ENCODE measurements at places on chromosomes 1 and 21.

DNA sequence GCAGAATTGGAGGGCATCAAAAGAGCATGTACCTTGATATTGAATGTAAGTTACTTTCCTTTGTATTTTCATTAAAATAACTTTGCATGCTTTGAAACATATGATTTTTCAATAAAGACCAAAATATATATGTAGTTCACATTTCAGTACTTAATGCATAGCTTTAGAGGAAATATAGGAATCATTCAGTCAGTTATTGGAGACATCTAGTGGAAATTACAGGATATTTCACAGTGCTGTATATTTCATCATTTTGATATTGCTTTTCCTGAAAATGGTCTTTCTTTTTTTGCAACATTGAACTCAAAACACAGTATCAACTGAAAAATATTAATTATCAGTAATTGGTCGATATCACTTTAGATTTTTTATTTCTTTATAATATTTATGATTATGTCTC lies 375.8 kb downstream of the NCAM2 start:
- no peaks in the 10 kb centered on the region for H3K27me3 ChIP-seq
- no peaks in the 10 kb centered on the region for H3K36me3 ChIP-seq
- no peak overlapping the region for H3K4me3 ChIP-seq
- DNase-seq = no peak
- no peaks in the 10 kb centered on the region for H3K4me1 ChIP-seq

DNA sequence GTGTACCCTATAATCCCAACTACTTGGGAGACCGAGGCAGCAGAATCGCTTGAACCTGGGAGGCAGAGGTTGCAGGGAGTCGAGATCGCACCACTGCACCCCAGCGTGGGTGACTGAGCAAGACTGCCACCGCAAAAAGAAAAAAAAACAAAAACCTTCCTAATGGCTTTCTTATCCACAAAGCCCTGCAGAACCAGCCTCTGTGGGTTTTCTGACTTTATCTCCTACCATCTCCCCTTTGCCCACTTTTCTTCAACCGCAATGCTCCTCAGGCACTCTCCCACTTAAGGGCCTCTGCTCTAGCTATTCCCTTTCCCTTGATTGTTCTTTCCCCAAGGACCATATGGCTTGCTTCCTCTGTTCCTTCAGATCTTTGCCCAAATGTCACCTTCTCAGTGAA lies 67.9 kb upstream of the PUM1 start:
- H3K4me3 ChIP-seq = no peak overlapping the region
- H3K36me3 ChIP-seq = no peaks in the 10 kb centered on the region
- H3K27ac ChIP-seq = no peak overlapping the region
- H3K4me1 ChIP-seq = no peaks in the 10 kb centered on the region

GRCh38 chr21:42155045-42155855 lies 63.7 kb upstream of the ABCG1 start:
- no peak overlapping the region for H3K27ac ChIP-seq
- peaks cover 27% of the 10 kb centered on the region for H3K27me3 ChIP-seq
- no peak overlapping the region for H3K4me3 ChIP-seq
- no peak for DNase-seq
- peaks cover 3% of the 10 kb centered on the region for H3K4me1 ChIP-seq

DNA sequence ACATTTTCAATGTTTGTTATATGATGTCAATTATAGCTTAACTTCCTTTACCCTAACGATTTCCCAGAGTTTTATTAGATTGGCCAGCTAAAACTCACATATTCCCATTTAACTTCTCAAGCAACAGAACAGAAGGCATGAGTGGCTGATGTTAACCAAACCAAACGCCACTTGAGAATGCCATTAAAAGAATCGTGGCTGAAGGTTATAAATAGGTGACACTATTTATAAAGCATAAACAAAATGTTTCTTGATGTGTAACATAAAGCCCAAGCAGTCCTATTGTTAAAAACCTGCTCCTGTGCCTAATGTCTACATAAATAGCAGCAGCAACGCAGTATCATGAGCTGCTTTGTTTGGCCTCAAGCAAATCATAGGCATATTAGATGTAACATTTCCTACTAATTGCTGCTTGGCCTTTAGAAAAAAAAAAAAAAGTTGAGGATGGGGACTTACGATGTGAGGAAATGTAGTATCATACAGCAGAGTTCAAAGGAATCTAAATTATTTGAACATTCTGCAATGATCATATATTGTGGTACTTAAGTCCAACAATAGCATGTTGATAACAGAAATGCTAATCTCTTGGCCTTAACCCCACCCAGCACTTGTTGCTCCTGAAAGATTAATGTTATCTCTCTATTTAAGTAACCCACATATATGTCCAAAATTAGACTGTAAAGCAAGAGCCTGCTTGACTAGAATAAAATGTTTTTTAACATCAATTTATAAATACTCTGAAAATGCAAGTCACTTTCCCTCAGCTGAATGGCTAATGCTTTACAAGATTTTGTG lies 106.0 kb downstream of the ESRRG start:
- no peaks in the 10 kb centered on the region for H3K4me1 ChIP-seq
- no peak overlapping the region for H3K4me3 ChIP-seq
- no peak overlapping the region for H3K27ac ChIP-seq
- no peak for DNase-seq
- no peaks in the 10 kb centered on the region for H3K36me3 ChIP-seq

DNA sequence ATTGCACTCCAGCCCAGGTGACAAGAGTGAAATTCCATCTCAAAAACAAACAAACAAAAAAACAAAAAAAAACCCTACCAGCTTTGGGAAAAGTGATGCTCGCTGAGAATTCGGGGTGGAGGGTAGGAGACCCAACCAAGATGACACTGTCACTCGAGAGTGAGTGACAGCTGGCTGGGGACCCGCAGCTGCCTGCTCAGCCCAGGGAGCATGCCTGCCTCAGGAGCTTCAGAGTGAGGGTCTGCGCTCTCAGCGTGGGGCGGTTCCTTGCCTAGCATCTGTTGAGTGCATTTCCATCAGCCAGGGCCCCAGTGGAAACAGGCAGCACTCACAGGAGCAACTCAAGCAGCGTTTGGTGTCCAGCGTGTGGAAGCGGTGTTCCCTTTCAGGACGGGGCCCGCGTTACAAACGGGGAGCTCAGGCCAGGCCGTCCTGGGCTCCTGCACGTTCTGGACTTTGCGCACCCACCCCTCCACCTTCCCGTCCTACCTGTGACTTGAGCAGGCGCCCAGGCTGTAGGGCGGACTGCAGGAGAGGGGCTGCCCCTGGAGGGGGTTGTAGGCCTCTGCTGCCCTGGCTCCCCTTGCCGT lies 5.9 kb downstream of the CSTB start:
- H3K36me3 ChIP-seq = peaks cover 23% of the 10 kb centered on the region
- no peak for DNase-seq
- H3K27me3 ChIP-seq = peaks cover 5% of the 10 kb centered on the region
- H3K4me3 ChIP-seq = no peak overlapping the region
- no peak overlapping the region for H3K27ac ChIP-seq

DNA sequence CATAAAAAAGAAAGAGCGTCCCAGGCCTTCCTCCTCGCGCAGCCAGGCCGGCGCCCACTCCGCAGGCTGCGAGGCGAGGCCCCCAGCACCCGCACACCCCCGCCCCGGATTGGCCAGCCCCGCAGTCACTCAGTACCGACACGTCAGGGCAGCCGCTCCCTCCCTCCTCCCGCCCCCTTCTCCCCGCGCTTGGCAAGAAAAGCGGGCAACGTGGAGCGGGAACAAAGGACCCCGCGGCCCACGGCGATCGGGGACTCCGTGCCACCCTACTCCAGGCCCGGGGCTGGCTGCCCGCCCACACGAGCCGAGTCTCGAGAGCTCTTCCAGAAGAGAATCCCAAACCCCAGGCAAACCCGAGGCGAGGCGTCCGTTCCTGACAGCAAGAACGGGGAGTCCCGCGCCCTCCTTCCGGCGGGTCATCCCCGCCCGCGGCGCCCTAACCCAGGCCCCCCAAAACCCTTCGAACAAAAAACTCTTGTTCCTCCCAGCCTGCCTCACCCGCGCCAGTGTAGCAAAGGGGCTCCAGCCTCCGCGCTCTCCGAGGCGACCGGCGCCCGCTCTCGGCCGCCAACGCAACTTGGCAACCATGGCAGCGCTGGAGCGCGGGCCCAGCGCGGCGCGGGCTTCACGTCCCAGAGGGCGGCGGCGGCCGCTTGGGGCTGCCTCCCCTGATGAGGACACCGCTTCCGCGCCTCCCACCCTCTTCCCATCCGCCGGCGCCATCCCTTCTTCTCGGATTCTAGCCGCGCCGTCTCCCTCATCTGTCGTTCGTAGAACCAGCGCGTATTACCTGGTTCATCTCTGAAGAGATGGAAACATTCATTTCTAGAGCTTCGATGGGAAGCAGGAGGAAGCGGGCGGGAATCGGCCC lies 645 bp downstream of the IVNS1ABP start:
- peak overlapping the region; percentile 98 for H3K27ac ChIP-seq
- peaks cover 20% of the 10 kb centered on the region for H3K36me3 ChIP-seq
- DNase-seq = peak; percentile 83

Measured in activated B cell treated with CpG ODN at 0.5 μM for 24 hours (primary cell).